ENCODE measurements at places on chromosomes 16 and 17. TPM values are rescaled to one million over a fixed set of nuclear protein-coding genes. Genes with fewer than 3 reads are reported as not detected.

DNA sequence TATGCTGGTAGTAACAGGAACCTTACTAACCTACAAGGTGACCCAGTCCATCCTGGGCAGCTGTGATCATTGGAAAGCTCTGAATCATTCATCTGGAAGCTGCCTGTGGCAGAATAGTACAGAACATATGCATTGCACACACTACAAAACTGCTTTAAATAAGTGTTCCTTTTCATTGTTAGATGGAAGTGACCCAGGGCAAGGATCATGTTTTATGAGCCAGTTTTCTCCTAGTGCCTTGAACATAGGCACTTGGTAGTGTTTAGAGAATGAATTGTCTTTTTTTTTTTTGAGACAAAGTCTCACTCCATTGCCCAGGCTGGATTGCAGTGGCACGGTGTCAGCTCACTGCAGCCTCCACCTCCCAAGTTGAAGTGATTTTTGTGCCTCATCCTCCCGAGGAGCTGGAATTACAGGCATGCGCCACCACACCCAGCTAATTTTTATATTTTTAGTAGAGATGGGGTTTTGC lies 55.4 kb downstream of the TENT4B start:
- DNase-seq, result no peak

DNA sequence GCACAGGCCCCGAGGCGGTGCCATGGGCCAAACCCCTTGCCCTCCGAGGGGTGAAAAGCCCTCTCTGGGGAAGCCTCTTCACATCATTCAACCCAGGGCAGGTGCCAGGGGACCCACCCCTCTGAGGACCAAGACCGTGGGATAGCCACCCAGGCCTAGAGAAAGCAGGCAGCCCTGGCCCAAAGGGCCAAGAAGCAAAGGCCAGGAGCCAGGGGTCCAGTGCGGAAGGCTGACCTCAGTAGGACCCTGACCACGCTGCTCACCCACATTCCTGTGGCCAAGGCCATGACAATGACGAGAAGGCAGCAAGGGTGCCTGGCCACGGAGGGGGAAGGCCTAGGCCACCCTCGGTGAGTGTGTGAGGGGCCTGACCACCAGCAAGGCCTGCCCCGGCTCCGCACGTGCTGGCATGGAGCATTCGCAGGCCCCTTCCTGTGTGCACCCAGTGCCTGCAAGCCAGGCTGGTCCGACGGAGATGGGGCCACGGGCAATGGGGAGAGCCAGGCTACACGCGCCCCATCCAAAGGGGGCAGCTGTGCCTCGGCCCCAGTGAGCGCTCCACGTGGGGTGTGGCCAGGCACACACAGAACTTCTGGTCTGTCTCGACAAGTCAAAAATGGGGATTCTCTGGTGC lies 24.5 kb upstream of the RASD1 start:
- no peak for DNase-seq

GRCh38 chr16:945271-946047 lies 25.3 kb downstream of the LMF1 start:
- peak; percentile 29 for DNase-seq

POLR3E gene
- 46.9 TPM for total RNA-seq

GRCh38 chr17:37598145-37598544 lies 11.1 kb downstream of the SYNRG start:
- no peak for DNase-seq

DNA sequence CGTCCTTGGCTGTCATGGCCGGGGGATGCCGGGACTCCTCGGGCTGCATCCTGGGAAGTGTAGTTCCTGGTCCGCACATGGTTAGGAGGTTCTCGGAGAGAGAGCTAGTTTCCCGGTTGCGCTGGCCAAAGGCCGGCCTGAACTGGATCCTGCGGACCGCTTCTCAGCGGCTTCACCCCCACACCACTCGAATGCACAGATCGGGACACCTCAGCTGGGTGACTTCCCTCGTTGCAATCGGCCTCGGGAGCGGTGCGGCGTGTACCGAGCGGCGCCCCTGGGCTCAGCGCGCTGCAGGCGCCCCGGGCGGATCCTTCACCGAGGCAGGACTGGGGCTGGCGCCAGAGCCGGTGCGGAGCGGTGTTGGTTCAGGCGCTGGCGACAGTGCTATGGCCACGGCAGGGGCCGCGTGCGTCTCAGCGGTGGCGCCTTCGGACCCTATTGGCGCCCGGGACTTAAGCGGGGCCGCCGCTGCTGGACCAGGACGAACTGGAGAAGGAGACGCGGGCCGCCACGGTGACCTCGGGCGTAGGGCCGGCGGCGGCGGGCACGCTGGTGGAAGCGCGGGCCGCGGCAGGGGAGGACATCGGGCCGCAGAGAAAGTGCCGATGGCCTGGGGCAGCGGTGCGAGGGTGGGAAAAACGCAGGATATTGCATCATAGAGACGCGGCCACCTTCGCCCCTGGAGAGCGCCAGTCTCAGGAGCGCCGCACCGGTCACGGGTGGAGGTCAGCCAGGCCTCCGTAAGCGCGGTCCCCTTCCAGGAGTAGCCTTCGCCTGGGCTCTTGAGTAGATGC lies 11.4 kb downstream of the ZNF629 start:
- no peak for DNase-seq

GRCh38 chr17:78359321-78359996 lies 418 bp downstream of the SOCS3 start:
- DNase-seq, result no peak

DNAH17 gene
- 0.72 TPM for total RNA-seq

DNA sequence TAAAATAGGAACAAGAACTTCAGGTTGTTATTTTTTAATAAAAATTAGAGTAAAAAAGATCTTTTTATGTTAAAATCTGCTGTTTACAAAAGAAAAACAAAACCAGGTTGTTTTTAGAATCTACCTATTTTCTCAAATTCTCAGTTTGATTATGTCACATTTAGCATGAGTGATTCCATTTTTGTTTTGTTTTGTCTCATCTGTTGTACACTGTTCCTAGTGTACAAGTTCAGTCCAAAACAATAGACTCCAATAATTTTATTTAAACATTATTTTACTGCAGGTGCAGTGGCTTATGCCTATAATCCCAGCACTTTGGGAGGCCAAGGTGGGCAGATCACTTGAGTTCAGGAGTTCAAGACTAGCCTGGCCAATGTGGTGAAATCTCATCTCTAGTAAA lies 2142.7 kb downstream of the TP53TG3F start:
- DNase-seq, result no peak

DNA sequence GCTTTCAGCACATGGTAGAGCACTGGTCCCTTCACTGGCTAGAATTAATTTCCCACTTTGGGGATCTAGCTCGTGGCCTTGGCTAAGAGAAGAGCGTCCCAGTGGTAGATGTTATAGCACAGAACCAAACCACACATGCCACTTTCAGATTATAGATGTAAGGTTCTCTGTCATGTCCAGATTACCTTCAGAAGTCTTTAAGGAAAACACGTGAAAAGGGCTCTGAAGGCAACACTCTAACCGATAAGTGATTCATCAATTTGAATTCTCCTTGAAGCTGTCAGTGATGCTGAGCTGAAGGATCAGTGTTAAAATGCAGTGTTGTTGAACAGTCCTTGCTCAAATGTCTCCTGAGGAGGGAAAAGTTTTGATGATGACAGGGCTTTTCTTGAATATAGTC lies 43.5 kb upstream of the VPS4A start:
- no peak for DNase-seq

GRCh38 chr16:84482951-84483881 lies 21.2 kb downstream of the MEAK7 start:
- DNase-seq, result no peak

DNA sequence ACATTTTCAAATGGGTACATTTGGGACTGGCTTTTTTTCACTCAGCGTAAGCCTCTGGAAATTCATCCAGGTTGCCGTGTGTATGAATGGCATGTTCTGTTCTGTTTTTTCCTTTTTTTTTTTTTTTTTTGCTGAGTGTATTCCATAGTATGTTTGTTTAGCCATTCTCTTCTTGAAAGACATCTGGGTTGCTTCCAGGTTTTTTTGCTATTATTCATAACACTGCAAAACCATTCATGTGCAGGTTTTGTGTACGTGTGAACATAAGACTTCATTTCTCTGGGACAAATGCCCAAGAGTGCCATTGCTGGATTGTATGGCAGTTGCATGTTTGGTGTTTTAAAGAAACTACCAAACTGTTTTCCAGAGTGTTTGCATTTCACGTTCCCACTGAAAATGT lies 335.9 kb upstream of the TNRC6C start:
- no peak for DNase-seq

DNA sequence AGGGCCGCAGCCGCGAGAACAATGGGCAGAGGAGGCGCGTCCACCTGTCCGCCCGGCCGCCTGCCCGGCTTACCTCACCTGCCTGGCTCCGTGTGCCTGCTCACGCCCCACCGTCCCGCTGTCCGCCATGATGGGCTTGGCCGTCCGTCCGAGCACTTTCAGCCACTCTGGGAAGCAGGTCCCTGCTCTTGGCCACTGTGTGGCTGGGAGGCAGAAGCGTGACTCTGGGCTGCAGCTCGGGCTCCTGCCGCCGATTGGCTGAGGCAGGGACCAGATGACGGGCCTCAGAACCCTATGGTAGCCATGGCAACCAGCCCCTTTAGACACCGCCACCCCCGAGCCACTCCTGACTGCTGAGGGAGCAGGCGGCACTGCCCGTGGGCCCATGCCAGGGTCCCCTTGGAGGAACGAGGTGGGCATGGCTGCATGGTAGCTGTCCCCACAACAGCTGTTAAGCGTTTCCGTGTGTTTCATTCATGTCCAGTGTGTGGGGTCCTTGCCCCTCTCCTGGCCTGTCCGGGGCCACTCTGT lies 8.9 kb upstream of the AXIN1 start:
- DNase-seq, result no peak

DNA sequence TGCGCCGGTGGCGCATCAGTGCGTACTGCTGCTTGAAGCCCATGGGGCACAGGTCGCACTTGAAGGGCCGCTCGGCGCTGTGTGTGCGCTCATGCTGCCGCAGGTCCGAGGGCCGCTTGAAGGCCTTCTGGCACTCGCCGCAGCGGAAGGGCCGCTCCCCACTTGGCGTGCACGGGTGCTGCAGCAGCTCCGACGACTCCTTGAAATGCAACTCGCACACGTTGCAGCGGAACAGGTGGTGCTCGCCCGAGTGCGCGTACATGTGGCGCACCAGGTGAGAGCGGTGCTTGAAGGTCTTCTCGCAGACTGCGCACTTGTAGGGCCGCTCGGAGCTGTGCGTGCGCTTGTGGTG lies 3.3 kb downstream of the ZNF319 start:
- no peak for DNase-seq

DNA sequence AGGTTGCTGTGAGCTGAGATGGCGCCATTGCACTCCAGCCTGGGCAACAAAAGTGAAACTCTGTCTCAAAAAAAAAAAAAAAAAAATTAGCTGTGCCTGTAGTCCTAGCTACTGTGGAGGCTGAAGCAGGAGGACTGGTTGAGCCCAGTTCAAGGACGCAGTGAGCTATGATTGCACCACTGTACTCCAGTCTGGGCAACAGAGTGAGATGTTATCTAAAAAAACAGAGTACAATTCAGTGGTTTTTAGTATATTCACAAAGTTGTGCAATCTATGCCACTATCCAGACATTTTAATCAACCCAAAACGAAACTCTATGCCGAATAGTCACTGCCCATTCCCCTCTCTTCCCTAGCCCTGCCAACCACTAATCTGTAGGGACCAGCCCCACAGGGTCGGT lies 25.1 kb downstream of the C16orf54 start:
- DNase-seq, result no peak

NKD1 gene
- not detected for total RNA-seq

DNA sequence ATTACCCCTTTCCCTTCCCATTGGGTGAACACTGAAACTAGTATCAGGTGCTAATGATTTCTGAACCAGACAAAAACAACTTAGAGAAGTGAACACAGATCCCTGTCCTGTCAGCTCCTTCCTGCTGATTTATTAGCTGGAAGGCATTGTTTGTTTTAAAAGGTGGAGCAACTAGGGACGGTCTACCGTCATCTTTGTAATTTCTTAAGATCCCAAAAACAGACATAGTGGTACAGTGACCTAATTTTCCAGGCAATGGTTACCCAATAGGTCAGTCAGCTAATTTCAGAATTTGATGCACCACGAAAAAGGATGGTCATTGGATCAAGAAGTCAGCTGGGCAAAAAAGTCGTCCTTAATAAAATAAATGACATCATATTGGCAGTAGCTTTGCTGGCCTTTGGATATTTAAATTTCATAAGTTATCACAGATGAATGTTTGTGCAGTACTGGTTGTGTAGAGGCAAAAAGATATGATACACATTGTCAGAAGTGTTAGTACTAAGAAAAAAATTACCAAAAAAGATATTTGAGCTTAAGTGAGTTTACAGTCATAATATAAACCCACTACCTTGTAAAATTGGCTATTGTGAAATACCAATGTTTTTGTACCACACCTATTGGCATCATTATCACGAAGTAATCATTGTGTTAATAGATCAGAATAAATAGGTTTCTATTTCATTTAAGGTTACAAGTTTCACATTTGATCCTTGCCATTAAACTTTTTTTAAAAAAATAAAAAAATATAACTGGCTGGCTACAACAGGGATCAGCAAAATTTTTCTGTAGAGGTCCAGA lies 27.2 kb upstream of the KCNJ16 start:
- DNase-seq, result no peak

GRCh38 chr17:17761894-17762743 lies 74.7 kb downstream of the SREBF1 start:
- no peak for DNase-seq

IL21R gene
- total RNA-seq, result 0.29 TPM

GRCh38 chr17:69516911-69517310 lies 102.4 kb downstream of the MAP2K6 start:
- no peak for DNase-seq

GRCh38 chr17:81683208-81683583 lies 401 bp downstream of the ARL16 start:
- DNase-seq, result no peak

DNA sequence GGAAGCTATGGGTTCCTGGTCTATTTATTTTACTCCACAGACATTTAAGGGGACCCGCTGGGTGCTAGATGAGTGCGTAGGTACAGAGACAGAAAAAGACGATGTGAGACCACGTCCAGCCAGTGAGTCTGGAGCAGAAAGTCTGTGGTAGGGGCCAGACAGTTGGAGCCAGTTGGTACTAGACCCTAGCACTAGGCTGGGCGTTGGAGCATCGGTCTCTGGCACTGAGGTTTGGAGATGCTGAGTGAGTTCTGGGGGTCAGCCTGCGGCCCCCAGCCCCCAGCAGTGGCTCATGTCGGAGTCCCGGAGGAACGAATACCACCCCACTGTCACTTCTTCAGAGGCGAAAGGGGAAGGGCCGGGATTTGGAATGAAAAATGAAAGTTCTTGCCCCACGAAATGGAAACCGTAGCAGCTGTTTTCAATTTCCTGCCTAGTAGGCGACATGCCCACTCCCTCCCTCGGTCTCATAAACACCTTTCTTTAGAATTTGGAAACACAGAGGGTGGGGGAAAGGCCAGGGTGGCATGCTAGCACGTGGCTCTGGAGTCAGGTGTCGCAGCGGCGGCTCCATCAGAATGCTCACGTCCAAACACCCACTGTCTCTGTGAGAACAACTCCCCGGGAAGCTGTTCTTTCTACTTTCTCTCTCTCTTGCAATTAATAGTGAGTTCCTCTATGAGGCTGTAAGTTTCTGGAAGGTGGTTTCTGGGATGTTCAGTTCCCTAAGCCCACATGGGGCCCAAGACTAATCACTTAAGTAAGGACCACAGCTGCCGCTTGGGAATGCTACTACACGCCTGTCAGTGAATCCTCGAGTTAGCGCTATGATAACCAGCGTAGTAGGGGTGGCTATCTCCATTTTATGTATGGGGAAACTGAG lies 96.8 kb downstream of the IRF8 start:
- DNase-seq, result no peak

SEC14L5 gene
- not detected for total RNA-seq

GRCh38 chr17:47193931-47194511 lies 4.9 kb upstream of the CDC27 start:
- DNase-seq, result no peak

Data from epithelial cell of proximal tubule (primary cell).